SJSA1 (cell line): ENCODE measurements at places on chromosomes 16 and 17.
A peak's percentile ranks its signal among the peaks of the same experiment; 100 is the strongest.

DNA sequence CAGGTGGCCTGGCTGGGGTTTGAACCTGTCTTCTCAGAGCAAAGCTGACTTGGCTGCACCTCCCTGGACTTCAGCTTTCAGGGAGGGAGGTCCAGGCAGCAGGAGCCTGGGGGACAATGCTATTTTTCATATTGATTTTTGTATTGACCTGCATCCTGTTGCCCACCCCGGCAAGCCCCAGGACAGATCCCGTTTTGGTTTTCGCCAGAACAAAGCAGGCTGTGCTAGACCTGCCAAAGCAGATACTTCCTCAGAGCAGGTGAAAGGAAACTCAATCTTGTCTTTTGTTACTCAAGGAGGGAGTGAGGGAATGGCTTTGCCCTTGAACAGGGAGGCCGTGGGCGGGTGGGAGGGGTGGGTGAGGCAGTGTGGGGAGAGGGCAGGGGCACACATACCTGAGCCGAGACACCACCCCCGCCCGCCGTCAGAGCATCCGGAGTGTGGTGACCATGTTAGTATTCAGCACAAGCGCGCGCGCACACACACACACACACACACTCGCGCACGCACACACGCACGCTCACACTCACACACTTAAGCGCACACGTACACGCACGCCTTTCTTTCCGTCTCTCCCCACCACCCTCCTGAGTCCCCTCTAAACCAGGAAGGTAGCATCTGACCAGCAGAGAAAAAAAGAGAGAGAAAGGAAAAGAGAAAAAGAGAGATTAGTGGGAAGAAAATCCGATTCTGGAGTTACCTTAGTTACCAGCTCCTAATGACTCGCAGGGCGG, 59.5 kb downstream of the RAI1 start:
- no peak for DNase-seq

DNA sequence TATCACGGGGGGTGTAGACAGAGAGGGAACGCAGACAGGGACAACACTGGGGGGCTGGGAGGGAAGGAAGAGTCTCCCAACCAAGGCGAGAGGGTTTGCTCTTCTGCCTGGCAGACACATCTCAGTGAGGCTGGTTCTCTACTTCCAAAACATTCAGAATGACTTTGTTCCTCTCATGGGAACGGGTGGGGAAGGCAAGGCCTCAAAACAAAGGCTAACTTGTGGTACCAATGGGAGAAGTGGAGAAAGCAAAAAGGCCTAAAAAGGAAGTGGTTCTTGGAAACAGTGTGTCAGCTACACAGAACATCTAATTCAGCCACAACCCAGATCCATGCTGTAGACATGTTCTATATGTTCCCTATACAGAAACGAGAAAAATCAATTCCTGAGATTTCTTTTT, 7.5 kb downstream of the FLOT2 start:
- no peak for DNase-seq

DNA sequence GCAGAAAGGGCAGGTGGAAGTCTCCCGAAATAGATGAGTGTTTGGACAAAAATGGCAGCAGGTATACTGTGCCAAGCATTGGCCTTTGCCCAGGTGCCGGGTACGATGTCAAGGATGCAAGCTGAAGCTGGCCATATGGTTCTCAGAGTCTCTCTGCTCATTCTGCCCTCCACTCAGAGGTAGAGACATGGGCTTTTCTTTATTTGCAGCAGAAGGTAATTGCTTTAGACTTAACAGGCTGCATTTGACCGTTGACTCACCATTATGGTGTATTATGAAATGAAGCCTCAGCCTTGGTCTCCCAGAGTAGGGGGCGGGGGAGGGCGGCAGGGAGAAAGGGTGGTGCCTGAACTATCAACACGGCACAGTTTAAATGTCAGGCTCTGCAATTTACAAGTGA, 969.1 kb upstream of the EEF2KMT start:
- no peak for DNase-seq

GRCh38 chr17:75103601-75104554, 5.9 kb upstream of the ARMC7 start:
- DNase-seq = no peak

DNA sequence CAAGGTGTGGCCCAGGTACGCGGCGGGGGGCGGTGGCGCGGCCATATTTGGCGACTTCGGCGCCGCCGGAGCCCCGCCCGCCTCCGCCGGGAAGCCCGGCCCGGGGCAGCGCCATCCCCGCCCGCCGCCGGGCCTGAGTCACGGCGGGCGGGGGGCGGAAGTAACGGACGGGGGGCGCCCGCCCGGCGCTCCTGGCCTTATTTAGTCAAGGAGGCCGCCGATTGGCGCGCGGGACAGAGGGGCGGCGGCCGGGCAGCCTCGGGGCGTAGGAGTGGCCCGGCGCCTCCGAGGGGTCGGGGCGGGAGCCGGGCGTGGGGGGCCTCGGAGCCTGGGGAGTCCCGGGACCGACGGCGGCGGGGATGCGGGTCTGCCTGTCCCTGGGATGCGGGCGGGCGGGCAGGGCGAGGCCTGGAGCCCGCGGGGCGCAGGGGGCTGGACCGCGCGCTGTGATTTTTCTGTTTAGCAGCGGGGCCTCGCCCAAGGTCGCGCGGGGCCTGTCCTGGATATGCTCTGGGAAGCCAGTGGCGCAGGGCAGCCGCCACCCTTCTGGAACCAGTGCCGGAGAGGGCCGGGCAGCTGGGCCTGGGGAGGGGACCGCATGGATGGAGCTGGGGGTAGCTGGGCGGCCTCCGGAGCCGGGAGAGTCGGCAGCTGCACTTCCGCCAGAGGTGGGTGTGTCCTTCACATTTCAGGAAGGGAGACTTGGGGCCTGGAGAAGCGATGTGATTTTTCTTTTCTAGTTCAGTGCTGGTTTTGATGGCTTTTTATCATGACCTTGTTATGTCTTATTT, 2.3 kb upstream of the ACTG1 start:
- DNase-seq = peak; percentile 87

DNA sequence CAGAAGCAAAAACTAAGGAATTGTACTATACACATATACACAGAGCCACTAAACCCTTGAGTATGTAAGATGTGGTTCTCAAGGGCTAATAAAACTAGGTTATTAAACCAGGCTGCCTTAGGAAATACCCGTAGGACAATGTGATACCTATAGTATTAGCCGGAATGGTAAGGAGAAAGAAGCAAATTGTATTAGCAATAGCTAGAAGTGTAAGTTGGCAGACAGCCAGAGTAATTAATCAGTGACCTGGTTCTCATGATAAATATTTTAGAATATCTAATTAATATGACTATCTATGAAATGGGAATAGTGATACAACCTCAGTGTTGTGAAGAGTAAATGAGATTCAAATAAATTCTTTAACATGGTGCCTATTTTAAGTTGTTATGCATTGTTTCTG, 18.6 kb downstream of the GDPD1 start:
- no peak for DNase-seq

- no peak for DNase-seq
Observed at GRCh38 chr17:7336240-7337175, at the start of gene ACAP1. ACAP1 (plus strand) TSS chr17:7336529; CDS start chr17:7336735, 206 bp downstream.

DNA sequence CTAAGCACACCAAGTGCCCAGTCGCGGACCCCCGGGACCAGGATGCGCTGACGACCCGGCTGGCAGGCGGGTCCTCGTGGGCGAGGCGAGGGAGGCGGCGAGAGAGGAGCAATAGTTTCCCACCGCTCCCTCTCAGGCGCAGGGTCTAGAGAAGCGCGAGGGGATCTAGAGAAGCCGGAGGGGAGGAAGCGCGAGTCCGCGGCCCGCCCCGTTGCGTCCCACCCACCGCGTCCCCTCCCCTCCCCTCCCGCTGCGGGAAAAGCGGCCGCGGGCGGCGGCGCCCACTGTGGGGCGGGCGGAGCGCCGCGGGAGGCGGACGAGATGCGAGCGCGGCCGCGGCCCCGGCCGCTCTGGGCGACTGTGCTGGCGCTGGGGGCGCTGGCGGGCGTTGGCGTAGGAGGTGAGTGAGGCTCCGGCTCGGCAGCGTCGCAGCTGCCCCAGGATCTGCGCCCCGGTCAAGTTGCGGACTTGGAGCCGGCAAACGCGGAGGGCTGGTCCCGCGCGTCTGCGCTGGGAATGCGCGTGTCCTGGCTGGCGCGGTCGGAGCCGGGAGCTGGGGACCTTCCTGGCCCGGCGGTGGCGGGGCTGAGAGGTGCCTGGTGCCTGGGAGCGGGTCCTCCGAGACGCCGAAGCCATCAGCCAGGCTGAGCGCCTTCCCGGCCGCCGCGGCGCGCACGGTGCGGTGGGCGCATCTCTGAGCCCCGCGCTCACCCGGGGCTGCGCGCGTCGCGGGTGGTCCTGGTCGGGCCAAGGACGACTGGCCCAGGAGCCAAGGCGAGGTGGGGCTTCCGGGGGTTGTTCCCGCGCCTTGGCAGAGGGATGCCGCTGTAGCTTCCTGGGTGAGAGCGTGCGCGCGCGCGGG, at the start of gene ITGB3:
Gene ITGB3 (plus strand): TSS at position 287 of the 862 bp plus-strand sequence. CDS start 35 bp downstream, at position 322.
- peak; percentile 91 for DNase-seq

DNA sequence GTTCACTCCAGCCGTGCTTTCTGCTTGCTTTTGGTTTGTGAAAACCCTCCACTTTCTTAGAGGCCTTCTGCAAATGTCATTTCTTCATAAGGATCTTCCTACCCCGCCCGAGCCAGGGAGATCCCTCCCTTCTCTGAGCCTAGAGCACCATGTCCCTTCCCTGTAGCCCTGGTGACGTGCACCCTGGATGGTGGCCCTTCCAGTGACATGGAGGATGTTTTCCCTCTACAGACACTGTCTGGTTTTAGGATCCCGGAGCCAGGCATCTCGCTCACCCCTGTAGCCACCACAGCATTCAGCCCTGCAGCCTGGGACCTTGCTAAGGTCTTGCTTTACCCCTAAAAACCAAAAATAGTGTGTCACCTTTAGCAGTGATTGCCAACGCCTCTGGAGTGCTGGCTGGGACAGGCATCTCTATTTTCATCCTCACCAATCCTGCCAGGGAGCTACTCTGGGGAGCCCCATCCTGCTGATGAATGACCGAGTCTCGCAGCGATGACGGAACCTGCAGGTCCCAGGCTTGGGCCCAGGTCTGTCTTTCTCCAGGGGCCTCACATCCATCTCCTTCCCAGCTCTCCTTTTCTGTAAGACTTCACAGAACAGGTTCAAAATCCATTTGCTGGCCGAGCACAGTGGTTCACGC, 394.1 kb upstream of the TNRC6C start:
- DNase-seq = no peak
